ENCODE measurements at places on chromosomes 12 and 14.

DNA sequence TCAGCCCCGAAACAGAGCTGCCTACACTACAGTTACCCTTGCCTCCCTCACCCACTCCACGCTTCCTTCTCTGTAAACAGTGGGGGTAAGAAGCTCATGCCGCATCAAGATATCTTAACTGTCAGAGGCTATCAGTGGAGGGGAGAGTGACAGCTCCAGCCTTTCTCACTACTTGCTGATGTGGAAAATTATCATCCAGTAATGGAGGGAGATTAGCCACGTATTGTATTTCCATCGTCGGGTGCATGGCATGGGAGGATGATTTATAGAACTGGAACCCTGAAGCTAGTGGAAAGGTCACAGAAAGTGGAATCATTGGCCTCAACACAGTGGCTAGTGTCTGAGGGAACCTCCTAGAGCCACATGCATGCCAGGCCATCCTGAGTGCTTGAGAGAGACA lies 270.9 kb upstream of the FKBP4 start:
- DNase-seq = no peak

- DNase-seq = no peak
Observed at GRCh38 chr12:104529130-104529874, 72.6 kb downstream of the CHST11 start.

DNA sequence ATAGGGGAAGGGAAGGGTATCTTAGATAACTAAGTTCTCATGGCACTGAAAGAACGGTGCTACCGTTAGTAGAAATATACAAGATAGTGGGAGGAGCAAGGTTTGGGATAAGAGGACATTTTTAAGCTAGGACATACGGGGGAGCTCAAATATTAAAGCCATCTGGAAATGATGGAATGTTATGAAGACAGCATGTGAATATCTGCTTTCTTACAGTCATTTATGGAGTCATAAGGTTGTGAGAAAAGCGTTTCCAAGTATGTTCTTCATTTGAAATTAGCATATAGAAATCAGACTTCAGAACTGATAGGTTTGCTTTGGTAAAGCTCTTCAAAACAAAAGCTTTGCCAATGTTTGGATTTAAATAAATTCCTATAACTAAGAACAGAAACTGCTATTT lies 62.3 kb downstream of the OTOGL start:
- no peak for DNase-seq

GRCh38 chr12:28340261-28341045 lies 150.2 kb downstream of the CCDC91 start:
- DNase-seq = no peak

All from AG09309 (cell line).